Lower lobe of right lung (tissue), 2 donors: ENCODE measurements at places on chromosomes 5 and 9. TPM values are rescaled to one million over a fixed set of nuclear protein-coding genes. Genes with fewer than 3 reads are reported as not detected.

GRCh38 chr5:111628901-111629300 lies 116.6 kb upstream of the STARD4 start:
- DNase-seq, result no peak
- H3K27me3 ChIP-seq, result no peaks in the 10 kb centered on the region
- H3K27ac ChIP-seq, result no peak overlapping the region

GRCh38 chr5:164071671-164072070 lies 566.3 kb downstream of the MAT2B start:
- H3K4me3 ChIP-seq, result no peak overlapping the region
- DNase-seq, result no peak
- no peak overlapping the region for H3K27ac ChIP-seq
- no peaks in the 10 kb centered on the region for H3K4me1 ChIP-seq
- no peaks in the 10 kb centered on the region for H3K27me3 ChIP-seq

DNA sequence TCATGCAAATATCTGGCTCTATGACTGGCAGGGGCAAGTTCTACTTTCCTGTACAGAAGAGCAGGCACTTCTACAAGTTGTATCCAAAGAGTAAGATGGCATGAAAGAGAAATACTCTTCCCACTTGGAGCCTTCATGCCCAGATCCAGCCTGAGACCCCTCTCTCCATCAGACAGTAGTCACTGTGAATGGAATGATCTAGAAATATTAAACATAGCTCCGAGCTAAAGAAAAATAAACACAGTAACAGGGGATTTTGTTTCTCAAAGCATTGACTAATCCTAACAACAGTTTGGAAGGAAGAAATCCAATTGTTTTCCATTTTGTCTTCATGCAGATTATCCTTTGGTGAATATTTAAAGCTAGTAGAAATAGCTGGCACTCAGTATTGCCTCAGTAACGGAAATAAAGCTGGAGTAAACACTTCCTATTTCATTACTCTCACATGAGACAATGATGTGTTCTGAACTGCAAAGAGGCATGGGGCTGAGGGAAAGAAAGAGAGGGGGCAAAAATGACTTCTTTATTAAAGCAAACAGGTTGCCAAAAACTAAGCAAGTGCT lies 100.0 kb downstream of the SEMA5A start:
- no peaks in the 10 kb centered on the region for H3K4me1 ChIP-seq
- H3K4me3 ChIP-seq, result no peak overlapping the region
- DNase-seq, result no peak
- H3K36me3 ChIP-seq, result no peaks in the 10 kb centered on the region
- H3K27ac ChIP-seq, result no peak overlapping the region

DNA sequence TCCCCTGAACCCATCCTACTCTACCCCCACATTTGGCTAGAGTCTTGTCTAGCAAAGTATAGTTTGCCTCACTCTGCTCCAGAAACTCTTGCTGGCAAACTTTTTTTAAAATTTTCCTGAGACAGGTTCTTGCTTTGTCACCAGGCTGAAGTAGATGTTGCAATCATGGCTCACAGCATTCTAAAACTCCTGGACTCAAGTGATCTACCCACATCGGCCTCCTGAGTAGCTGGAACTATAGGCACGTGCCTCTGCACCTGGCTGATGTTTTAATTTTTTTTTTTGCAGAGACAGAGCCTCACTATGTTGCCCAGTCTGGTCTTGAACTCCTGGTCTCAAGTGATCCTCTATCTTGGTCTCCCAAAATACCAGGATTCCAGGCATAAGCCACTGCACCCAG lies 175.8 kb upstream of the FBXL17 start:
- H3K36me3 ChIP-seq, result no peaks in the 10 kb centered on the region
- no peak overlapping the region for H3K4me3 ChIP-seq
- H3K27me3 ChIP-seq, result no peaks in the 10 kb centered on the region
- no peak for DNase-seq

DNA sequence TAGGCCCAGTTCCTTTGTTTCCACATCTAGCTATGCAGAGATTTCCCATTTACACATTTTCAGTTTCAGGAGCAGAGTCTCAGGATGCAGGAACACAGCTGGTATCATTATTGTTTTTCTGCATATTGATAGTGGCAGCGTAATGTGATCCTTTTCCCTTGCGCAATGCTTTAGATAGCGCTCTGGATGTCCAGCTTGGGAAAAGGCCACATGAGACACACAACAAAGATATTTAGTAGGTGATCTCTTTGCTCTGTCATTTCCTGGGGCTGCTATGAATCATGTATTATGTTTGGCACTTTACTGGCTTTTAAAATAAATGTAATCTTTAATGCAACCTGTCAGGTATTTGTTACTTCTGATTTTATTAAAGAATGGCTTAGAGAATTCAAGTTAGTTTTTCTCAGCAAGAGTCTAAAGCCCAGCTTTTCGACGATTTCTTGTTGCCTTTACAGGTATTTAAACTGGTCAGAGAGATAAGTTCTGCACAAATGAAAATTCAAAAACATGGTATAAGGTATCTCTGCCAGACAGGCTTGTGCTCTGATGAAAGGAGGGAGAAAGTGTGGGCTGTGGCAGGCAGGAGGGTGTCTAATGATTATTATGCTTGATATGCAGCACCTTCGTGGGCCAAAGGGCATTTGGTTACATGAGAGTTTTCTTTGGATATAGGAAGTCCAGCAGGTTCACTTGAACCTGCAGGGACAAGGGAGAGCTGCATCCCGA lies 42.2 kb downstream of the PTTG1 start:
- H3K4me3 ChIP-seq, result no peak overlapping the region
- no peak overlapping the region for H3K27ac ChIP-seq
- H3K4me1 ChIP-seq, result peaks cover 15% of the 10 kb centered on the region
- no peak for DNase-seq
- H3K36me3 ChIP-seq, result no peaks in the 10 kb centered on the region

DNA sequence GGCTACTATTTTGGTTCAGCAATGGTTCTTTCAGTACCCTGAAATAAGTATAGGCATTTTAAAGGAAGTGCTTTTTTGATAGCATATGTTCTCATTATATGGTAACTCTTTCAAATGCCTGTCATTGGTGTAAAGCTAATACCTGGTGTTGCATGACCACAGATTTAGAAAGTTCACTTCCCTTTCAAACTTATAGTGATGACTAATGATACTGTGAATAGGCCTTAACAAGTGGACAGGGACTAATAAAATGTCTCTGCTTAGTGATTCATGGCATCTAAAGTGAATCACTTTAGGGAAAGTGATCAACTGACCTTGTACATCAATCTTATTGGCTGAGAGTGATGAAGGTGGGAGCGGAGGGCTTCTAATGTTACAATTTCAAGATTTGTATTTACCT lies 21.6 kb downstream of the MRPL22 start:
- peaks cover 17% of the 10 kb centered on the region for H3K4me1 ChIP-seq
- H3K27me3 ChIP-seq, result no peaks in the 10 kb centered on the region
- no peak overlapping the region for H3K27ac ChIP-seq

Gene BNC2
- total RNA-seq, result 15.0 TPM

Gene SLC46A2
- total RNA-seq, result 13.7 TPM

Gene ATG10
- 5.4 TPM for total RNA-seq

Gene KCNMB1
- total RNA-seq, result 2.5 TPM

Gene SLC27A6
- total RNA-seq, result 0.15 TPM
